ENCODE measurements at places on chromosomes 2 and 18.

GRCh38 chr2:60480089-60480773 is 73.2 kb downstream of the BCL11A start:
- no peak for DNase-seq

- no peak for DNase-seq
These were observed 126.6 kb downstream of the ZNF532 start for GRCh38 chr18:58991167-58991798.

GRCh38 chr2:169464882-169465281 is 14.4 kb upstream of the BBS5 start:
- no peak for DNase-seq

GRCh38 chr18:13390196-13390595 is 171.6 kb downstream of the LDLRAD4 start:
- no peak for DNase-seq

DNA sequence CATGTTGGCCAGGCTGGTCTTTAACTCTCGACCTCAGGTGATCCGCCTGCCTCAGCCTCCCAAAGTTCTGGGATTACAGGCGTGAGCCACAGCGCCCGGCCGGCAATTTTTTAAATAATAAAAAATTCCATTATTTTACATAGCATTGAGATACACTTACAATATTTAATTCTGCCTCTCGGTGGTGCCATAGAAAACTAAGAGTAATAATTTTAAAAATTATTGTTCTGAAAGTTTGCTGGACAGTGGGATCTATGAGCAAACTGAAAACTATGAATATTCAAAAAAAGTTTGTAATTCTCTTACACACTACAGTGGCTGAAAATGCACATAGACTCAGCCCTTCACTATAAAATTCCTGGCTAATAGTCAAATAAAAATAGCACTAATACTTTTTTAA is 90.9 kb upstream of the STON1 start:
- no peak for DNase-seq

DNA sequence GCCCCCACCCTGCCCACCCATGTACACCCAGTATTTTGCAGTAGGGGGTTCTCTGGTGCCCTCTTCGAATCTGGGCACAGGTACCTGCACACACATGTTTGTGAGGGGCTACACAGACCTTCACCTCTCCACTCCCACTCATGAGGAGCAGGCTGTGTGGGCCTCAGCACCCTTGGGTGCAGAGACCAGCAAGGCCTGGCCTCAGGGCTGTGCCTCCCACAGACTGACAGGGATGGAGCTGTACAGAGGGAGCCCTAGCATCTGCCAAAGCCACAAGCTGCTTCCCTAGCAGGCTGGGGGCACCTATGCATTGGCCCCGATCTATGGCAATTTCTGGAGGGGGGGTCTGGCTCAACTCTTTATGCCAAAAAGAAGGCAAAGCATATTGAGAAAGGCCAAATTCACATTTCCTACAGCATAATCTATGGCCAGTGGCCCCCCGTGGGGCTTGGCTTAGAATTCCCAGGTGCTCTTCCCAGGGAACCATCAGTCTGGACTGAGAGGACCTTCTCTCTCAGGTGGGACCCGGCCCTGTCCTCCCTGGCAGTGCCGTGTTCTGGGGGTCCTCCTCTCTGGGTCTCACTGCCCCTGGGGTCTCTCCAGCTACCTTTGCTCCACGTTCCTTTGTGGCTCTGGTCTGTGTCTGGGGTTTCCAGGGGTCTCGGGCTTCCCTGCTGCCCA is 9.3 kb downstream of the PROC start:
- no peak for DNase-seq

Measured in NCI-H1092 (cell line).